ENCODE measurements at places on chromosomes 11 and 22.

DNA sequence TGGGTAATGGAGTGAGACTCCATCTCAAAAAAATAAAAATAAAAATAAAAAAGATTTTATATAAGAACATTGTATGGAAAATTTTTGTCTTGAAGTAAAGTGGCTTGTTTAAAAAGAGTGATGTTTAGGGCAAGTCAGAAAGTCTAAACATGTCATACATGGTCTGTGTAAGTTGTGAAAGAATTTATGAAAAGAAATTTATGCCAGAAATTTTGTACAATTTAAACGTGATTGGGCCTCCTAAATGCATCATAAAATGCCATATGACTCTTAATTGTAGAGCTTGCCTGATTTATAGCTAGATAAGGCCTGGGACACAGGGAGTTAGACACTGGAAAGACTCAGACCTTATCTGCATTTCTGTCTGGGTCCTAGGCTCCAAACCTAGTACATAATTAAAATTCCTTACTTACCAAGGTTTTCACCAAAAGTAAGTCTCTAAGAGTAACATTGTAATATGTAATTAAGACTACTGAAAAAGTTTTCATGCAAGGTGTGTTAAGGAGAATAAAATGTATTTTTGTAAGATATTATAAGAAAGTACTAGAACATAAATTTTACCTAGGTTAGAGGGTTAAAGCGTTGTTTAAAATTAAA lies 110.5 kb downstream of the AASDHPPT start:
- no peak for DNase-seq

DNA sequence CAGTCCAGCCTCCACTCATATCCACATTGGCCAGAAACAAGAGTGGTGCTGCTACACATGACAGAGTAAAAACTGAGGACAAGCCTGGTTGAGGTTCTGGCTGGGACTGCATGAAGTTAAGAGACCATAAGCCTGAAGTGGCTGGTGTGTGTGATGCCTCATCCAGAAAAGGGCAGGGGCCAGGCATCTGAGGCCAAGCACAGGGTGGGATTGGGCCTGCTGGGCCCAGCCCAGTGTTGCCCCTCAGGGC lies 25.3 kb downstream of the ARVCF start:
- no peak for DNase-seq

GRCh38 chr11:16941935-16942334 lies 72.3 kb downstream of the PLEKHA7 start:
- no peak for DNase-seq

DNA sequence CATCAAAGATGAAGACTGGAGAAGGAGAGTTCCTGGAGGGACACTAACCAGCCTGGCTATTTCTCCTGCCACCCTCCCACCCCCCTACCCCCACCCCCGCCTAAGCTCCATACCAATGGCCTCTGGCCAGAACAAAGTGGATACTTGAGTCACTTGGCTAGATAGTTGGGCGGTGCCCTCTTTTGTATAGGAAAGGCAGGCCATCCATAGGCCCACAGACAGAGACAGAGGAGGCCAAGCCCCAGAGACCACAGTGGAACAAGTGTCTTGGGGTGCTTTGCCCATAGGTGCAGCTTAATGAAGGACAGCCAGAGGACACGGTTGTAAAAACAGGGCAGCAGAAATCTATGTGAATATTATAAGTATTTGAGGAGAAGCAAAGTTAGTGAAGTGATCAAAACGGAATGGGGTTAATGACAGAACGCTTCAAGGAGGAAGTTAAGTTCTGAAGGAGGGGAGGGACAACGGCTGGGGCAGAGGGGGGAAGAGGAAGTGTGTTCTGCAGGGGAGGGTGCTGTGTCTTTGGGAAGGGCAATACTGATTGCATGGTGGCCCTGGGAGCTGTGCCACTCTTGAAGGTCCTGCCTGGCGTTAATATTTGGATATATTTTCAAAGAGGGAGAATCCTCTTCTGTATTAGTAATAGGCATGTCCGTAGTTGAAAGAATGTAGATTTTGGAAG lies 32.7 kb downstream of the FLI1 start:
- peak; percentile 58 for DNase-seq

- no peak for DNase-seq
Observed at GRCh38 chr22:33400061-33400840, 342.1 kb upstream of the SYN3 start.

- no peak for DNase-seq
Observed at GRCh38 chr22:38032681-38033521, 24.3 kb upstream of the PICK1 start.

GRCh38 chr11:97607291-97608000 lies 1217.6 kb downstream of the JRKL start:
- DNase-seq: no peak

DNA sequence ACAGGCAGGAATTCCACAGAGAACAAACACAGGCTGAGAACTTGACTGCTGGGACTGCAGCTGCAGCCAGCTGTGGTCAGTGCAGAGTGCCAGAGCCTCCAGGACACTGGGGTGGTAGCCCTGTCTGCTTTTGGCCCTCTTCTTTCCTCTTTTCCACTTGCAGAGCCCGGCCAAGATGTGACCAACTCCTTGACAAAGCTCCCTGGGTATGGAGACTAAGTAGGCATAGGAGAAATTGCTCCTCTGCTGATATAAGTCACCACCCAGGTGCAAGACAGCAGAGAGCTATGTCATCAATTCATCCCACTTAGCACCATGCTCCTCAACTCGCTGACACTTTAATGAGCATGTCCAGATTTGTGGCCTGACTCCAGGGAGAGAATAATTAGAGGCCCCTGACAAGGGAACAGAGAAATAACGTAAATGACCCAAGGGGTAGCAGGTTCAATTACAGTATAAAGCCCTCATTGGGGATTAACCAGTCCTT lies 369.4 kb upstream of the B3GAT1 start:
- DNase-seq: no peak

DNA sequence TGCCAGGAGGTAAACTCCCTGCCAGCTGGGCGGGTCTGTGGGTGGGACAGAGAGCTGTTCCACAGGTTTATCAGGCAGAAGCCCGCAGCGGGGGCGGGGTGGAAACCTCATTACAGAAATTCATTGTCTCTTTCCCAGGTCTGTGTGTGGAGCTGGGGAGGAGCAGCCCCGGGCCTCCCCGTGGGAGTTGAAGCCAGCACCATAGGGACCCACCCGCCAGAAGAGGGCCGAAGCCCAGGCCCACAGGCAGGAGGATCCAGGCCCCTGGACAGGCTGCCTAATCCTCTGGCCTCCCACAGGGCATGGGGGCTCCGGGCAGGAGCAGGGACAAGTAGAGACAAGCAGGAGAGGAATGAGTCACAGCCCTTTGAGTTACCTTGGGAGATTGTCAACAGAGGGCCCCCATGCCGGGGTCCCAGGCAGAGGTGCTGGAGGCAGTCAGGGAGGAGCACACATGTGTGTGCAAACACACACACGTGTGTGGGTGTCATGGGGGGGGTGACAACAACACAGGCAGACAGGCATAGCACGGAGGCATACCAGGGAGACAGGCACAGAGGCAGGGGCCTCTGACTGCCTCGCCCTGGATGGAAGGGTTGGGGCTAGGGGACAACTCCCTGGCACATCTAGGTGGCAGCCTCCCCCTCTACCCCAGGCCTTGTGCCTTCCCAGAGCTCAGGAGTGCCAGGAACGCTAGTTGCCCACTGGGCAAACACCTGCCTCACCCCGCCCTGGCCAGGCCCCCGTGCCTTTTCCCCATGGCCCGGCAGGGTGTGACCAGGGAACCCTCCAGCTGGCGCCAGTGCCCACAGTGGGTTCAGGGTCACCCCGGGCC lies 1.4 kb downstream of the CDC42BPG start:
- no peak for DNase-seq

DNA sequence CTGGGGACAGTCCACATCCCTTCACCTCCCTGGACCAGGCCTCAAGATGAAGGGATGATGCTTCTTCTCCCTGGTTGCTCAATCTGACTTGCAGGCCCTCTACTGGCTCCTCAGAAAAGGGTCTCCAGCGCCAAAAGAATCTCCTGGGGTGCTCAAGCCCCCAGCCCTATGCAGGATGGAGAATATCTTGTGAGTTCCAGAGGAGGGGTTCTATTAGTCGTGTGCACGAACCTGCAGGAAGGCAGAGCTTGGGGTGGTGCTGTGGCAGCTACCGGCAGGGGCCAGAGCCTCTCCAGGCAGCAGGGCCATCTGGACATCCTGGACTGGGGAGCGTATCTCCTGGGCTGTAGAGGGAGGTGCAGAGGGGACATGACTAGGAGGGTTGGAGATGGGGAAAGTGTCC lies 1339.5 kb downstream of the BRD1 start:
- no peak for DNase-seq

DNA sequence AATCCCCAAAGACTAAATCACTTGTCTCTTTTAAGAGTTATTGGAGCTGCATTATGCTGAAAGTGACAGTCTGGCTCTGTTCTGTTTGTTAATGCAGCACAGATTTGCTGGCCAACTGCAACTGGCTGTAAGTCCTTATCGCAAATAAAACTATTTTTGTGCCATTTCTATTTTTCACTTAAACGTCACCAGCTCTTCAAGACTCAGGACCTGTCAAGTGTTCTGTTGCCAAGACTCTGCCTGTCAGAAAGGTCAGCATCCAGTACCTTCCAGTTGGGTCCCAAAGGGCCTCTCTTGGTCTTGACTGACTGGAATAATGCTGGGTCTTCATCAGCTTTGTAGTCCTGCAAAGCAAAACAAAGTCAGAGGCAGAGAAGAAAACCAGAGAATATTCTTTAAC lies 45.6 kb downstream of the PITPNB start:
- no peak for DNase-seq

- no peak for DNase-seq
Observed at GRCh38 chr11:102468616-102469195, 16.1 kb upstream of the TMEM123 start.

DNA sequence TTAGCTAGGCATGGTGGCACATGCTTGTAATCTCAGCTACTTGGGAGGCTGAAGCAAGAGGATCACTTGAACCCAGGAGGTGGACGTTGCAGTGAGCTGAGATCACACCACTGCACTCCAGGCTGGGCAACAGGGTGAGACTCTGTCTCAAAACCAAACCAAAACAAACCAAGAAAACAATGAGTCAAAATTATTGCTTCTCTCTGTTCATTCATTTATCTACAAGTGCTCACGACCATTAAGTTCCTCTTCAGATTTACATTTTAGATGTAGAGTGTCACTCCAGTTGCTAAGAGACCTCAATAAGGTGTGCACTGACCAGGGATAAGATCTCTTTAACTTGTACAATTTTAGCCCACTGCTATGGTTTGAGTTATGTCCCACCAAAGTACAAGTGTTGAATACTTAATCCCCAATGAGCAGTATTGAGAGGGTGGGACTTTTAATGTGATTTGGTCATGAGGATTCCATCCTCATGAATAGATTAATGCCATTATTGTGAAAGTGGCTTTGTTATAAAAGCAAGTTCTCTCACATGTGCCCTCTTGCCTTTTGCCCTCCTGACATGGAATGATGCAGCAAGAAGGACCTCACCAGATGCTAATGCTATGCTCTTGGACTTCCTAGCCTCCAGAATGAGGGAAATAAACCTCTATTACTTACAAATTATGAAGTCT lies 7.8 kb downstream of the HNRNPUL2 start:
- DNase-seq: no peak

- DNase-seq: no peak
Observed at GRCh38 chr22:37657590-37658132, 862 bp upstream of the PDXP start.

GRCh38 chr11:1229471-1230120 lies 6.7 kb downstream of the MUC5B start:
- DNase-seq: no peak

DNA sequence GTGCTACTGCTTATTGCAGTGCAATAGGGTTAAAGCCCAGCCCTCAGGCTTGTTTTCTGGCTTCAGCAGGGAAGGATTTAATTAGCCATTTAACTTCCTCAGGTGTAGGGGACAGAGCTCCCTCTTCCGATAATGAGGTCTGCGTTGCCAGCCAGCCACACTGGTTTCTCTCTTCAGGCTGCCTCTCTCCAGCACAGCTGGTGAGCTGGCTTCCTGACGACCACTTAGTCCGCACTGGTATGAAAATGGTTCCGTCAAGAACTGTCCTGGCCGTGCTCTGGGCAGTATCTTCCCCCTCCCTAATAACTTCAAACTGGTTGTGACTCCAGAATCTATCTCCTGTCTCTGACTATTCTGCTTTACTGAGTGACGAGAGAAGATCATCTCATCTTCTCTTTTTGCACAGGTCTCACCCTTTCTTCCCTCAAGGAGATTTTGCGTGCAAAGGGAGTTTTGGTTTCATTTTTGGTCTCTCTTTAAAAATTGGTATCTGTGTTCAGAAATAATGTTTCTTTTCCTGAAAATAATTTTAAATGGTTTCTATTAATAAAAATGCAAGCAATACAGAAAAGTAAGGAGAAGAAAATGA lies 49.2 kb downstream of the CNTN5 start:
- no peak for DNase-seq

DNA sequence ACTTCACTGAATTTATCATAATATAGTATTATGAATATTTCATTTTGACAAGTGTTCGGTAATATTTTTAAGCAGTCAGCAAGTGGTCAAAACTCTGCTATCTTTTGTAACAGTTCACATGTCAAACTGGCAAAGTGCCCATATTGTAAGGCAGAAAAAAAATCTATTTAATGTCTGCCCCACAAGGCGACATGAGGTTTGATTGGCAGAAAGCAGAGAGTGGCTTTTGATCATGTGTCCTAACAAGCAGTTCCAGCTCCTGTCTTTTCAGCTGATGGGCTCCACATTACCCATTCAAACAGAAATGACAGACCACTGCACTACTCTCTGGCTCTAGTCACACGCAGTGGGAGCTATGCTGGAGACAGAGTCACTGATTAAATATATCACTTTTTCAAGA lies 59.0 kb downstream of the SOX6 start:
- DNase-seq: no peak

- no peak for DNase-seq
Observed at GRCh38 chr11:45895553-45896259, 10.3 kb downstream of the MAPK8IP1 start.

DNA sequence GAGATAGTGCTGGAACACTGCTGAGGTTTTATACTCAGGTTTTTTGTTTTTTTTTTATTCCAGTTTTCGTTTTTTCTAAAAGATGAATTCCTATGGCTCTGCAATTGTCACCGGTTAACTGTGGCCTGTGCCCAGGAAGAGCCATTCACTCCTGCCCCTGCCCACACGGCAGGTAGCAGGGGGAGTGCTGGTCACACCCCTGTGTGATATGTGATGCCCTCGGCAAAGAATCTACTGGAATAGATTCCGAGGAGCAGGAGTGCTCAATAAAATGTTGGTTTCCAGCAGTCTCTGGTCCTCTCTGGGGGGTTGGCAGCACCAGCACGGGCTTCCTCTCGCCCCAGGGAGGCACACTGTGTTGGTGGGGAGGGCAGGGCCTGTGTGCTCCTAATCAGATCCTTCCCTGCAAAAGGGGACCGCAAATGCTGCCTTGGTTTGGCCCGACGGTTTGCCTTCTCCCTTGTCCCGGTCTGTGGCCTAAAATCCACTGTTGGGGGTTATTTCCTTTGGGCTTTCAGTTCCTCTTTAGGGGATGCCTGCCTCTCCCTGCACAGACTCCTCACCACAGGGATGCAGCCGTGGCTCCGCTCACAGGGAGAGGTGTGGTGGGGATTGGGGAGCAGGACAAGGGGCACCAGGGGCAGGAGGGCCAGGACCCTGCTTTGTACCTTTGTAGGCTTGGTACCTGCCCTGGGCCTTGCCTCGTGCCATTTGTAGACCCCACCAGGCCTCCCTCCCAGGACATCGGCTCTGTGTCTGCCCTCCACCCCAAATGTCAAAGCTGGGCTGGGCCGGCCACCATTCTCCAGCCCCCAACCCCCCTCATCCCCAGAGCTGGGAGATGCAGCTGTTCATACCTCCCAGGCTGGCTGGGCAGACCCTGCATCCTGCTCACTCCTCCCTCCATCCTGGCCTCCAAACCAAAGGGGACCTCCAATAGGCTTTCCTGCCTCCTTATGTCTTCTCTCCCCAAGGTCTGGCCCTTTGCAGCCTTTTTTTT lies 13.5 kb downstream of the MCAT start:
- DNase-seq: no peak
